Stimulated activated CD4-positive, alpha-beta T cell treated with anti-CD3 and anti-CD28 coated beads, TNF-alpha, amount 100 ng/mL, for 1 hour (primary cell): ENCODE measurements at places on chromosomes 1 and 21.
A peak's percentile ranks its signal among the peaks of the same experiment; 100 is the strongest.

GRCh38 chr1:119711804-119712341, at the start of gene PHGDH:
TSS of gene PHGDH (plus strand) at chr1:119711934. CDS start at chr1:119712023, 89 bp downstream.
- DNase-seq, result no peak

DNA sequence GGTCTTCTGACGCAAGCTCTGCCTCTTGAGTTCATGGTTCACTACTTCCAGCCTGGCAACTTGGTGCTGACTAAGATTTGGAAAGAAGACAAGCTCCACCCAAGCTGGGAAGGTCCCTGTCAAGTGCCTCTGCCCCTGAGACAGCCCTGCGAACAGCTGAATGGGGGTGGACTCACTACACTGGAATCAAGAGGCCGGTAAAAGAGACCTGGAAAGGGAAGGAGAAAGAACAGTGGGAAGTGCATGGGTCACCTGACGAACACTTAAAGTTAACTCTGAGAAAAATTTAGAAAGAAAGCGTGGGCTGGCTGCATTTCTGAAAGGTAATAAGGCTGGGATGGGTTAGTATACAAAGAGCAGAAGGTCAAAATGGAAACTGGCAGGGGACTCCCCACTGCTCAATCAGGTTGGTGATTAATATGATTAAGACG, 26.1 kb upstream of the ZNF496 start:
- DNase-seq, result no peak

DNA sequence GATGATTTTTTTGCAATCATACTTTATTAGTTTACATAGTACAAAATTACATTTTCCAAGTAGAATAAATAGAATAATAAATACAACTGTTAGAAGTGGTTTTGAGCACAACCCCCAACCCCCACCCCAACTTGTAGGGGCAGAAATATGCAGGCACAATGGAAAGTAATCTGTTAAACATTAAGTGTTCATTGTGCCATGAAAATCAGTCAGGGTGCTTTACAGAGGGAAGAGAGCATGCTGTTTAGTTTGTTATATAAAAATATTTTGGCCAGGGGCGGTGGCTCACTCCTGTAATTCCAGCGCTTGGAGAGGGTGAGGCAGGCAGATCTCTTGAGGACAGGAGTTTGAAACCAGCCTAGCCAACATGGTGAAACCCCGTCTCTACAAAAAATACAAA, 2.6 kb downstream of the OR10T2 start:
- no peak for DNase-seq

DNA sequence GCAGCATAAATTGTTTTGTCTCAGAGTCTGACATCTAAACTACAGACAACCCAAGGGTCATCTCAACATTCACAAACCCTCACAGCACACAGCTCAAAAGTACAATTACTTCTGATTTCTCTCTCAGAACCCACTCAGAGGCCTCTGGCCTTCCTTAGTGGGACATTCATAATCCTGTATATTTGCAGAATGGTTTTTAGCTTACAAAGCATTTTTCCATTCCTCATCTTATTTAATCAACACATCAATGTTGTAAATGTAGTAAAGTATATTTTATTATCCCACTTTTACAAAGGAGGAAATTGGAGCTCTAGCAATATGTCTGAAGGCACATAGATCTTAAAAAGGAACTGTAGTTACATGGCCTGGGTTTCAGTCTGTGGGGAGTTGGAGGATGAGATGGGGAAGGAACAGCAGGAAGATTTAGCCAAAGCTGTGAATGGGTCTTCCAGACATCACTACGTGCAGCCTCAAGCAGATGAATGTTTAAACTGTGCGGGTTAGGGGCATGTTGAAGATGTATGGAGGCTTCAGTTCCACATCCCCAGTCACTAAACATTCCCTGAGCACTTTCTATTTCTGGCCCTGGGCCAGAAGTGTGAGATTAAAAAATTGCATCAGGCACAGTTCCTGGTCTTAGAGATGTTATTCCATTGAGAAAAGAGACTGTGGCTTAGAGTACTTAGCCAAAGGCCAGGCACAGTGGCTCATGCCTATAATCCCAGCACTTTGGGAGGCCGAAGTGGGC, 13.3 kb downstream of the AKNAD1 start:
- no peak for DNase-seq

GRCh38 chr1:33228935-33229487, 27.3 kb upstream of the ZNF362 start:
- no peak for DNase-seq

- DNase-seq, result peak; percentile 59
These were observed 22.7 kb downstream of the LRRC8D start for GRCh38 chr1:89843273-89844130.

DNA sequence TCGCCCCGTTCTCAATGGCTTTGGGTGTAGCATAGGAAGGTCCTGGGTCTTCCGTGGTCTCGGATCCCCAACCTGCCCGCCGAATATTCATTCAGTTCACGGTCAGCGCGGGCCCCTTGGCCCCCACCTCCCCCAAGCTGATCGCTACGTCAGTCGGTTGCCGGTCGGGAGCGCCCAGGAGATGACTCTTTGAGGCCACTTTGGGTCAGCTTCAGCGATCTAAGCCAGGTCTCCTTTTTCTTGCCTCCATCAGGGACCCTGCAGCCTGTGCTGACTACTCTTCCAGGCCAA, 12.8 kb downstream of the HLX start:
- DNase-seq, result no peak

- DNase-seq, result no peak
These were observed 21.3 kb upstream of the TLCD4 start for GRCh38 chr1:95095833-95096217.

- DNase-seq, result no peak
These were observed 24.1 kb downstream of the UBR4 start for GRCh38 chr1:19186001-19186400.

DNA sequence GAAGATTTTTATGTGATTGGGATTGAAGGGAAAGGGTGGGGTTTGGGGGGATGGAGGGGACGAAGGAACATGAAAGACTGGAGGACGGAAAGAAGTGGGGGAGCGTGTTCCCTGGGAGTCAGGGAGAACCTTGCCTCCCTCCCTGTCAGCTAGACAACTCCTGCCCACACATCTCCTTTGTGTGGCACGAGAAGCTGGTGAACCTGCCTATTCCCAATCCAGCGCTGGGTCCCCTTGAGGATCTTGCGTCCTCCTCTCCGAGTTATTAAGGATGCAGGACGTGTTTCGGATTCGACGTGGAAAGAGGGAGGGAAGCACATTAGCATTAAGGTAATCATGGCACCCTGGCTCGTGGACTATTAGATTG, 1.4 kb downstream of the LRRC7 start:
- no peak for DNase-seq

GRCh38 chr1:210438928-210439841, 110.5 kb downstream of the HHAT start:
- DNase-seq, result no peak

- no peak for DNase-seq
These were observed 50.2 kb upstream of the WASF2 start for GRCh38 chr1:27539901-27540861.

DNA sequence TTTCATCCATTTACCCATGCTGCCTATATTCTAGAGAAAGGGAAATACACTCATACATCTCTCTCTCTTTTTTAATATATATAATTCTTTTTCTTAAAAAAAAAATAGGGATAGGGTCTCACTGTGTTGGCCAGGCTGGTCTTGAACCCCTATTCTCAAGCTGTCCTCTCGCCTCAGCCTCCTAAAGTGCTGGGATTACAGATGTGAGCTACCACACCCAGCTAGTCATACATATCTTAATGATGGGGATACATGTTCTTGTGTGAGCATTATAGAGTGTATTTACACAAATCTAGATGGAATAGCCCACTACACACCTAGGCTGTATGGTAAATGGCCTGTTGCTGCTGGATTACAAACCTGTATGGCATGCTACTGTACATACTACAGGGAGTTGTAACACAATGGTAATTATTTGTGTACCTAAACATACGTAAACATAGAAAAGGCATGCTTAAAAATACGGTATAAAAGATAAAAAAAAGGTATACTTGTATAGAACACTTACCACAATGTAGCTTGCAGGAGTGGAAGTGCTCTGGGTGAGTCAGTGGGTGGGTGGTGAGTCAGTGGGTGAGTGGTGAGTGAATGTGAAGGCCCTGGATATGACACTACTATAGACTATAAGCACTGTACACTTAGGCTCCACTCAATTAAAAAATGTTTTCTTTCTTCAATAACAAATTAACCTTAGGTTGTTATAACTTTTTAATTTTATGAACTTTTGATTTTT, 72.9 kb downstream of the IVNS1ABP start:
- peak; percentile 3 for DNase-seq

- DNase-seq, result no peak
These were observed 1.8 kb downstream of the LAMC1 start for GRCh38 chr1:183025010-183025337.

GRCh38 chr1:24966724-24967346, 36.8 kb upstream of the RUNX3 start:
- no peak for DNase-seq

GRCh38 chr1:64484651-64485050, 14.7 kb downstream of the CACHD1 start:
- DNase-seq, result no peak

GRCh38 chr1:84619383-84620102, 45.3 kb upstream of the CTBS start:
- no peak for DNase-seq

DNA sequence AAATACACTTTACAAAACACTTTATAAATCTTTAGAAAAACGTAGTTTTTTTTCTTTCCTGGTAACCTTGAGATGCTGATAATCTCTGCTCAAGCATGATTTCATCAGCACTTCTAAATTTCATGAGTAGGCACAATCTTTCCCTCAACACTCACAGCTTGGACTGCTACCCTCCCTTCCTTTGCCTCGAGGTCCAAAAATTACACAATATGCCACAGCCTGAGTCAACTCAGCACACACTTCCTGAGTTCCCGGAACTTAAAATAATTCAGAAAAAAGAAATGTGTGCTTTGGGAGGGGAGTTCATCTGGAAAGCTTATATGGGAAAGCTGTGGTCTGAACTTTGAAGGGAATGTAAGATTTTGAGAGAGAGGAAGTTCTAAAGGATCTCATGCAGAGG, 5.9 kb downstream of the CLCA2 start:
- DNase-seq, result no peak

DNA sequence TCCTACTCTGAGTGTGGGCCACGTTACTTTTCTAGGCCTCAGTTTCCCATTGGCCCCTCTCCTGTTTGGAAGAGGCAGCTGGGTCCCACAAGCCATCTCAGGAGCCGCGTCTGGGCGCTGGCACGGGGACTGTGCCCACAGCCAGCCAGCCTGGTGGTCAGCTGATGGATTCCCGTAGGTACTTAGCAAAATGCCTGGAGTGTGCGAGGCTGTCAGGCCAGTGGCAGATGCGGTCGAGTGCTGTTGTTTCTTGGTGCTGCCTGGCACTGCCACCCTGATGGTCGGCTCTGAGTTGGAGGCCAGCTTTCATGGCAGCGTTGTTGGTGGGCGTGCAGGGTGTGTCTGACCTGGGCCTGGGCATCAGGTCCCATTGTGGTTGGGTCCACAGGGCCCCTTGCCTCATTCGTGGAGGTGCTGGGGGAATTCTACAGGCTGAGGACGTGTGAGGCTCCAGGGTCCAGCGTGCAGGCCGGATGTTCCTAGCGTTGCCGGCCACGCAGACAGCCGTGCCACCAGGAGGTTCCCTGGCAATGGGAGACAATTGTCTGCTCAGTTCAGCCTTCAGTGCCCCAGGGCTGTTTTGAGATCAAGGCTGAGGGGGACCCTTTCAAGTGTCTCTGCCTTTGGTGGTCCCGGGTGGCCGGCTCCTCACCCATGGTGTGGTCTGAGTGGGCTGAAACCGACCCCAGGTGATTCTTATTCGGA, 20.9 kb downstream of the SKI start:
- DNase-seq, result no peak

DNA sequence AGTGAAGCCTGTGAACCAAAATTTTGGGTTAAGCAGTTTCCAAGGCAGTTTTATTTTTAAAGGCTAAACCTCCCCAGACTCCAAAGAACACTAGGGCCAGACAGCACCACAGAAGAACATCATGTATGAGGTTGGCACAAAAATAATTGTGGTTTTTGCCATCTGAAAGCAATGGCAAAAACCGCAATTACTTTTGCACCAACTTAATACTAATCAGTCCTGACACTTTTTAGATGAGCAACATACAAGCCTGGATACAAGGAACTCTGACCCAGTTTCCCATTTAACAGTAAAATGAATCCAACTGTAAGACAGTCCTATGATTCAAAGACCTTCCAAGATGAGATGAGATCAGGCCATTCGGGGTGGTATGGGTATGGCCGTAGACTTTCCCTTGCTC, 46.8 kb downstream of the CNIH3 start:
- DNase-seq, result no peak

GRCh38 chr1:52426371-52426770, 22.0 kb downstream of the PRPF38A start:
- DNase-seq, result no peak

GRCh38 chr1:185595835-185596667, 138.1 kb upstream of the HMCN1 start:
- no peak for DNase-seq

DNA sequence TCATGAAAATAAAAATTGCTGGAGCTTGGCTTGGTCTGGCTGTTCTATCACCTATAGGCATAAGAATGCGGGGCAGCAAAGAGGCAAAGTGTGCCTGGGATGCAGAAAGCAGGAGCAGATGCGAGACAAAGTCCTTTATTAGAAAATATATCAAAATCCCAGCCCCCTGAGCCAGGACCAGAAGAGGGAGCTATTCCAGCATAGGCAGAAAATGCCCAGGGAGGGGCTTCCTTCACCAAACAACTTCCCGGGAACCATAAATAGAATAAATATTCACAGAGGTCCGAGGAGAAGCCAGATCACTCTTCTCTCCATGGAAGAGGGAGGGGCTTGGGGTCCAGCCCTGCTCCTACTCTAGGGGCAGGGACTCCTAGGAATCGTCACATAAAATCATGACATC, 5.0 kb downstream of the PPOX start:
- DNase-seq, result no peak

- DNase-seq, result no peak
These were observed 249.2 kb downstream of the NCAM2 start for GRCh38 chr21:21247424-21247823.

DNA sequence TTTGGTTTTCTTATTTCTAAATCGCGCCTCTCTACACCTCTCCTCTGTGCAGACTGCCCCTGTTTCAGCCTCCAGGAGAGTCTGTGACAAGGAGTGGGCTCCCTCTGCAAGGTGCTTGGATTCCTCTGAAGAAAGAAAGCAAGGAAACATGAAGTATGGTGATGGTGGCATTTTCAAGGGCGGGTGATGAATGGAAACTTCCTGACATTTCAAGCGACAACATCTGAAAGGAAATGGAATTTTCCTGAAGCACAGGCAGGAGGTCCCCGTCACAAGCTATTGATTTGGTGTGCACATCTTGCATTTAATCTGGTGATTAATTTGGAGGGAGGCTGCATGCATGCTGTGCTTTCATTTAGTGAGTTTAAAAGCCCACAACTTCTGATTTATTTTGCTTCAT, 164.6 kb upstream of the FGGY start:
- no peak for DNase-seq

GRCh38 chr1:23092447-23092846, 73.2 kb downstream of the KDM1A start:
- no peak for DNase-seq
